ENCODE measurements at places on chromosomes 3 and 15.
A peak's percentile ranks its signal among the peaks of the same experiment; 100 is the strongest.

- no peak for DNase-seq
These were observed 13.5 kb downstream of the OCA2 start for GRCh38 chr15:28085489-28086174.

DNA sequence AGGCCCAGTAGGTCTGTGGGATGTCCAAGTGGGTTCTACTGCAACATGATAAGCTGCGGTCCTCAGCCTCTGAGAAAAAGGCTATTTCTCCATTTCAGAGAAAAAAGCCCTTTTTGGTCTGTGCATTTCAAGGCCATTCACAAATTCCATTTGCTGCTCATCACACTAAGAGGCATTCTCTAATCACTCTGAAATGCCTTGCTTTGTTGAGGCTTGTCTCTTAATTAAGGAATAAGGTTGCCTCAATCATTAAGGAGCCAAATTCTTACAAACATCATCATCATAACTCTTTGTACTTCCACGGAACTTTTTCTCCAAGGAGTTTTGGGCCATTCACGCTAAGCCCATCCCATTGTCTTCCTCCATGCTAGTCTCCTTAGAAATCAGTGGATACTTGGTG, 74.4 kb downstream of the BOC start:
- no peak for DNase-seq

- no peak for DNase-seq
These were observed 17.8 kb upstream of the PLSCR4 start for GRCh38 chr3:146268535-146269219.

GRCh38 chr3:176692966-176693785, 504.1 kb downstream of the TBL1XR1 start:
- no peak for DNase-seq

- no peak for DNase-seq
These were observed 10.6 kb upstream of the GCSAM start for GRCh38 chr3:112143689-112144088.

DNA sequence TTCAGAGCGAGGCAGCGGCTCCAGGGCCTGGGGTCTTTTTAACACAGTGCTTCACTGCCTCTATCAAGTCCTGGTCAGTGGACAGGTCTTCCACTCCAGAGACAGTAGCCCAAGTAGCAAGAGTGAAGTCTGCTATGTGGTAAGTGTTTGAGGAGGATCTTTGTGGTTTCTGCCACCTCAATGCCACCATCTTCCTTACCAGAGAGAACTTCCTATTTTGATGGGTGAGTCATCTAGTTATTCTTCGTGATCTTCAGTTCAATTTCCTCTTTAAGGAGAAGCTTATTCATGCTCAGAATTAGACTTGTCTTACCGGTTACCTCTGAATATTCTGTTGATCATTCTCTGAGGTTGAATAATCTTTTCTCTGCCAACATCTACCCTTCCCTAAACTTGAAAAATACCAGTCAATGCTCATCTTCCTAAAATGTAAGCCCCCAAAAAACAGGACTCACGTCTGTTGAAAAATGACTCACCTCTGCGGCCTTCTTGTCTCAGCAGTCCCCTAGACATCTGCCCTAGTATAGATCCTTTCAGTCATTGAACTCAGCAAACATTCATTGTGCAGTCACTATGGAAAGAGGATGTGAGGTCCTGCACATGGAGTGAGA, 32.2 kb upstream of the BCL6 start:
- DNase-seq: no peak

DNA sequence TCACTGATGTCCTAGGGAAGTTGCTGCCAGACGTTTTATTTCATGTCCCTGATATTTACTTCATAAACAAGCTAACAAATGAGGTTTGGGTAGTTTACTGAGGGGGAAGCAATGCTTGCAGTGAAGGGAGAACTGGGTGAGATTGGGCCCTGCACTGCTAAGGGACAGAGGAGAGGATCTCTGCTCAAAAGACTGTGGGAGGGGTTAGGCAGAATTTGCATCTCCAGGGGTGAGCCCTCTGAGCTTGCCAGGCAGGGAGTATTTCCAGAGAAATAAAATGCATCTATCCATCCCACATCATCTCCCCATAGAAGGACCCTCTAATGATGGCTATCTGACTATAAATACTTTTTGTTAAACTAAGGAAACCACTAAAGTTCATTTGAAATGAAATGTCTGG, 215.6 kb downstream of the CBLB start:
- DNase-seq: no peak

- no peak for DNase-seq
These were observed 34.2 kb downstream of the TXNRD3 start for GRCh38 chr3:126620738-126621137.

- DNase-seq: no peak
These were observed 8.3 kb upstream of the SLC12A8 start for GRCh38 chr3:125220727-125221429.

- DNase-seq: no peak
These were observed 1.2 kb downstream of the TRPM7 start for GRCh38 chr15:50685191-50685975.

- DNase-seq: no peak
These were observed 30.7 kb downstream of the NANOGP8 start for GRCh38 chr15:35054380-35054779.

DNA sequence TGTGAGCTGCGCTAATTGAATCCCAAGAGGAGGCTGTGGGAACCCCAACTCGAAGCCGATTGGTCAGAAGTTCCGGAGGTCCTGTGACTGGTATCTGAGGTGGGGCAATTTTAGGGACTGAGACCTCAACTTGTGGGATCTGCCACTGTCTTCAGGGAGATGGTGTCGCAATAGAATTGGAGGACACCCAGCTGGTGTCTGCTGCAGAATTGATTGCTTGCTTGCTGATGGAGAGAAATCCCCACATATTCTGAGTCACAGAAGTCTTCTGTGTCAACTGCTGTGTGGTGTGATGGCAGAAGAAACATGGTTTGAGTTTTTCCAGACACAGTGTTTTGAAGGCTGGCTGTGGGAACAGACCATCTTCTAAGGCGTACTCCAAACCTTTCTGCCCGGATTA, 99.7 kb upstream of the PLXNA1 start:
- DNase-seq: no peak

- DNase-seq: peak; percentile 89
These were observed 158.8 kb downstream of the CLSTN2 start for GRCh38 chr3:140093742-140094141.

DNA sequence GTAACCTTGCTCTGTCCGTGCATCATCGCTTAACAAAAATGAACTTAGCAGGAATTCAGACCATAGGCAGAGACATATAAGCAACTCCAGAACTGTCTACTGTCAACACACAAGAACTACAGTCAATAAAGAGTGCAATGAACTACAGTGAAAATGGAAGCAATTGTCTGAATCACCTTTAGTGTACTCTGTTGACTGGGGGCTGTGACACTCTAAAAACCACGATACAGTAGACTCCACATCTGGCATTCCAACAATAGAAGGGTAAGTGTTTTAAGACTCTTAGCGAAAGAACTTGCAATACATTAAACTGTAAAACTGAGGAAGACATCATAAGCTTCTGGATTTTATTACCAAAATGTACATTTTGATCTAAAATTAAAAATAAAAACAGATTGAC, 347.3 kb downstream of the ZBTB20 start:
- no peak for DNase-seq

DNA sequence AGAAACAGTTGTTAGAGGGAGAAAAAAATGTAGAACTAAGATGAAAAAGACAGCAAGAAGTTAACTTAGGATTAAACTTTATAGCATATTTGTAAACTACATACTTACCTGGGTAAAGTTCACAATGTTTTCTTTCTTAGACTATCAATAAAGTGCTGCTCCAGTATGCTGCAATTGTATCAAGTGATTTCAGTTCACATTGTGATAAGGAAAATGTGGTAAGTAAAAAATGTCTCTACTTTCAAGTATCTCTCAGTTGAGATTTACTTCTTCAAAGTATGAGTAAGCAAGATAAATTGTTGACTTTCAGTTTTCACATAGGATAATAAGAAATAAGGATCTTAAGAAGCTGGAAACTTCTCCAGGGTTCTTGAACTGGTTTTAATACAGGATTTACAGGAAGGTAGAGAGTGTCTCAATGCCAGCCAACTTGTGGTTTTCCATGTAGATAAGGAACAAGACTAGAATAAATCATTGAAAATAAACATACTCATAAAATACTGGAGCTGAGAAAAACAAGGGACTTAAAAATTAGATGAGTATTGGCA, 528.8 kb downstream of the UNC13C start:
- DNase-seq: no peak

DNA sequence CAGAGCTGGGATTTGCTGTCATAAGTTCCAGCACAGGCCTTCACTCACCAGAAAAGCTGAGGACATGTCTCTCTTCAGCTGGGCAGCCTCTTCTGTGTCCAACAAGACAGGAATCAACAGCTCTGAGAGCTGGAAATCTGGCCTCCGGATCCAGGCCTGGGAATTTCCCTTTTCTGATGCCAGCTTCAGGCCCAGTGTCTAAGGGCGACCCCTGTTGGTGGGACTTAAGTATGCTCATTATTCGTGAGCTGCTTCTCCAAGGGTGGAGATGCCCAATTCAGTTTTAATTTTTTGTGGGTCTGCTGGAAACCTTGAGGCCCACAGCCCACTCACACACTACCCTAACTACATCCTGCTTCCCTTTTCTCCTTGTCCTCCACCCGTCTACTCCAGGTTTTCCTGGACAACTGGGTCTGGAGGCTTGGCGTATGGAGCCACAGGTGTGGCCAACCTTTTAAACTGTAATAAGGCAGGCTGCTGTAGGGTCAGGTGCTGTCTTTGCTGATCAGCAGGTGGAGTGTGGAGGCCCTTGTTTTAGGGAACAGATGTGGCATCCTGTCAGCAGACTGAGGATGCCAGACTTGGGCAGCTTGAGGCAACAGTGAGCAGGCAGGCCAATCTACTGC, 2.6 kb upstream of the CEMIP start:
- peak; percentile 21 for DNase-seq

DNA sequence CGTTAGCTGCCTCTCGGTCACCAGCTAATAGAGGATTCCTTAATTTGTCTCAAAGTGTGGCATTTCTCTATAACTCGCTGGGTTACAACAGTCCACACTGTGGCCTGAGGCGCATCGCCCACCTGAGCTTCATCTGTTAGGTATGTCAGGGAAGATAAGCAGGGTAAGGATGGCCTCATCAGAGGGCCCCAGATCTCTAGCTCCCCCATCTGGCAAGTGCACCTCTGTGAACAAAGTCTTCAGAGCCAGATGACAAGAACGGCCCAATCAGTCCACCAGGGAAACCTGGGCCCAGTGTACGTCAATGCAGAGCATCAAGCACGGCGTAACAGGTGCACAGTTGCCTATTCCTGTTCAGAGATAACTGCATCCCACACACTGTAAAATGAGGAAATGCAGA, 23.2 kb downstream of the FRG2C start:
- DNase-seq: no peak

- DNase-seq: no peak
These were observed 36.5 kb upstream of the PDZRN3 start for GRCh38 chr3:73661265-73661664.

GRCh38 chr3:70518356-70518755, 205.9 kb upstream of the MDFIC2 start:
- DNase-seq: no peak

All from NCI-H1092 (cell line).